ENCODE measurements at places on chromosomes 4 and X. TPM values are rescaled to one million over a fixed set of nuclear protein-coding genes. Genes with fewer than 3 reads are reported as not detected.
A peak's percentile ranks its signal among the peaks of the same experiment; 100 is the strongest.

Gene PLXNB3
- total RNA-seq: 12.5 TPM

Gene SSX1
- not detected for total RNA-seq

GRCh38 chrX:37753384-37753783 lies 26.5 kb upstream of the CYBB start:
- no peak for DNase-seq

DNA sequence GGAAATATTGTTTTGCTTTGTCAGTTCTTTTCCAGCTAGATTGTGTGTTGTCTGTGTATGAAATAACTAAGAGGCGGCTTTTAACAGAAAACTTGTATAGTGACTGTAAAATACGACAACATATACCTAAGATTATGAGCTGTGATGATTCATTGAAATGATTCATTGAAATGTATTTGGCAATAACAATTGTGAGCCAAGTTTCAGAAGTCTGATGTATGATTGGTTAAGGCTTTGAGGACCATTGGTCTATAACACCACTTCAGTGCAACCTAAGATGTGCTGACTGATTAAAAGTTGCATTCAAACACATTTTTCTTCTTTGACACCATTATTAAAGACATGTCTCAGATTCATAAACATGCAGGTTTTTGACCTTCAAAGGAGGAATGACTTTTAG lies 76.6 kb downstream of the PTPN13 start:
- DNase-seq: peak; percentile 76
